Neuronal stem cell (in vitro differentiated cells): ENCODE measurements at places on chromosomes 3 and 15.

GRCh38 chr15:66417736-66418135 lies 31.0 kb downstream of the MAP2K1 start:
- no peak overlapping the region for H3K27ac ChIP-seq
- no peaks in the 10 kb centered on the region for H3K27me3 ChIP-seq
- no peaks in the 10 kb centered on the region for H3K36me3 ChIP-seq
- H3K4me3 ChIP-seq, result no peak overlapping the region
- H3K4me1 ChIP-seq, result no peaks in the 10 kb centered on the region

DNA sequence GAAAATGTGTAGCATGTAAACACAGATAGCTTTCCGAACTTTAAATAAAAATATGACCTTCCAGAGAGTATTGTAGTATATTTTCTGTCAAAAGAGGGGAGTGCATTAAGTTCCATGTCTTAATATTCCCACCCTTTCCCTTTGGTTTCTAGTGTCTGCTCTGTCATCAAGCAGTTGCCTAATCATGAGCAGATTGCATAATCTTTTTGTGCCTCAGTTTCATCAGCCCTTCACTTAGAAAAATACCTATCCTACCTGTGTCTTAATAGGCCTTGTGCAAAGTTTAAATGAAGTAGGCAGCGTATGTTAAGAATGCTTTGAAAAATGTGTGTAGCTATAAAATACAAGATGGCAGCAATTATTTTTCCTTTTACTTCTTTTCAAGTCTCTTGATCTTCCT lies 52.8 kb downstream of the CALML4 start:
- peaks cover 6% of the 10 kb centered on the region for H3K36me3 ChIP-seq
- H3K4me3 ChIP-seq, result no peak overlapping the region
- H3K4me1 ChIP-seq, result no peaks in the 10 kb centered on the region
- no peak for DNase-seq
- no peak overlapping the region for H3K27ac ChIP-seq

DNA sequence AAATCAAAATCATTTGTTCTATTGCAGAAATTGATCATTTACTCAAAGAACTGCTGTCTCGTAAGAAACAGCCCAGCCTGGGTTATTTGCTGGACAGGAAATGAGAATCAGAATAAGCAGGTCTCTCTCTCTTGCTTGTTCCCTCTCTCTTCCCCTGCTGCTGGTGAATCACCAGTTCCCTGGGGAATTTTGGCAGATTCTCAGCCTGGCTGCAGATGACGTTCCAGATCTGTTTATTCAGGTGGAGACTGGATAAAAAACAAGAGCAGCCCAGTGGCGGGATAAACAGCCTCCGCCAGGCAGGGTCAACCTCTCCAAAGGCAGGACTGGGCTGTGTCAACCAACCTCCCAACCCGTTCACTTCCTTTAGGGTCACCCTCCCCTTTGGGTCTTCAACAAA lies 72.1 kb downstream of the LRIG1 start:
- no peaks in the 10 kb centered on the region for H3K4me1 ChIP-seq
- no peak overlapping the region for H3K4me3 ChIP-seq
- peak overlapping the region; percentile 35 for H3K27ac ChIP-seq
- no peak for DNase-seq

DNA sequence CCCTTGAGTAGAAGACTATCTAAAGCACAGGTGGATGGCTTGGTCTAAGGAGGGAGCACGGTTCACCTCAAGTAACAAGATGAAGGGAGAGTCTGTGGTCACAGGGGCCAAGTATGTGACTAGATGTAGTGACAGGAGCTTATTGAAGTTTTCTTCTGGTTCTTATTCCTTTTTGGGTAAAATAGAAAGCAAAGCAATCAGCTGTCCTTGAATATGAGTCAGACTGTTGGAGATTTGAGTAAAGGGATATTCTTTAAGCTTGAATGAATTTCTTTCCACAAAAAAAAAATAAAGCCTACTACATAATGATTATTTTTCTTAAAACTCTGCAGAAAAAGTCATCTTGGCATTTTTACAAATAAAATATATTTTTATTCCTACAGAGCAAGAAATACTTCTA lies 1.5 kb upstream of the CNTN6 start:
- no peaks in the 10 kb centered on the region for H3K36me3 ChIP-seq
- H3K4me3 ChIP-seq, result no peak overlapping the region
- H3K27me3 ChIP-seq, result no peaks in the 10 kb centered on the region
- H3K4me1 ChIP-seq, result peaks cover 3% of the 10 kb centered on the region
- DNase-seq, result no peak

DNA sequence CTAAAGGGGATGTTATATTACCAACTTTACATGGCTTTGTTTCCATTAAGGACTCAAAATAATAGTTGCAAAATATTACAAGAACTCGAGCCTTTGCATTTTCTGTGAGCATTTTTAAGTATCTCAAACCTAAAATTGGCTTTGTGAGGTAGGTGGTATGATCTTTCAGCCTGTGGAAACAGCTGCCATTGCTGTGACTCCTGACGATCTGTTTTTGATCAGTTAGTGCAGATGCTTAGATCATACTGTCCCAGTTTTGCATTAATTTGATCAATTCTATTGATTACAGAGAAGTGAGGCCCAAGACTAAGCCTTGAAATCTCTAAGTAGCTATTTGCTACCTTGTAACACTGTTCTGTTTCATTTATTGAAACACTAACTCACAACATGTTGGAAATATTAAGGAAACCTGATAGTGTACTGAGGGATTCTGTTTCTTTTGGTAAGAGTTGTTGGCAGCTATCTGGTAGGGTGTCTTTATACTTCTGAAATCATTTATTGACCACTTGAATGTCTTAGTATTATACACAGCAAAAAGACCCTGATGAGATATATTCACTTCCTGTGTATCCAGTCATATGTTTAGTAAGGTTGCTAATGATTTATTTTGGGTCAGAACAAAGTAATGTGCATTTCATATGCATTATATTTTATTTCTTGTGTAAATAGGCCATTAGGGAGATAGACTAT lies 14.8 kb downstream of the SKIL start:
- H3K4me3 ChIP-seq, result no peak overlapping the region
- H3K4me1 ChIP-seq, result no peaks in the 10 kb centered on the region
- no peaks in the 10 kb centered on the region for H3K36me3 ChIP-seq
- DNase-seq, result no peak
- H3K27me3 ChIP-seq, result no peaks in the 10 kb centered on the region
- H3K27ac ChIP-seq, result no peak overlapping the region

- H3K36me3 ChIP-seq, result no peaks in the 10 kb centered on the region
- no peak overlapping the region for H3K4me3 ChIP-seq
- H3K27ac ChIP-seq, result no peak overlapping the region
- H3K4me1 ChIP-seq, result peaks cover 12% of the 10 kb centered on the region
Measured at GRCh38 chr15:80870893-80871292, 91.7 kb downstream of the CEMIP start.

DNA sequence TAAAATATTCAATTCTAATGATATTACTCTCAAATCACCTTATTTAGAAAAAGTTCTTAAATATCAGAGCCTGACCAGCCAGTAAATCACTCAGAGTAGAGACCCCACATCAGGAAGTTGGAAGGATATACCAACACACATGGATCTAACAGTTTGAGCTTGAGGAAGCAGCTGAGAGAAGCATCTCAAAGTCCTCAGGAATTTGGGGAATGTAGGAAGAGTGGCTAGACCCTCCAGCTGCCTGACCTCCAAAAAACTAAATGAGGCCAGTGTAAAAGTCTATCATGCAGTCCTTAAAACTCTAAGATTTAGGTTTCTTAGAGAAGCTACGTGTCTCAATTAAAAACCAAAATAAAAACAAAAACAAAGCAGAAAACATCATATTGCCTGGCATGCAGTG lies 55.4 kb downstream of the SETD2 start:
- H3K27me3 ChIP-seq, result no peaks in the 10 kb centered on the region
- peak; percentile 15 for DNase-seq
- peaks cover 80% of the 10 kb centered on the region for H3K36me3 ChIP-seq
- peaks cover 6% of the 10 kb centered on the region for H3K4me1 ChIP-seq

DNA sequence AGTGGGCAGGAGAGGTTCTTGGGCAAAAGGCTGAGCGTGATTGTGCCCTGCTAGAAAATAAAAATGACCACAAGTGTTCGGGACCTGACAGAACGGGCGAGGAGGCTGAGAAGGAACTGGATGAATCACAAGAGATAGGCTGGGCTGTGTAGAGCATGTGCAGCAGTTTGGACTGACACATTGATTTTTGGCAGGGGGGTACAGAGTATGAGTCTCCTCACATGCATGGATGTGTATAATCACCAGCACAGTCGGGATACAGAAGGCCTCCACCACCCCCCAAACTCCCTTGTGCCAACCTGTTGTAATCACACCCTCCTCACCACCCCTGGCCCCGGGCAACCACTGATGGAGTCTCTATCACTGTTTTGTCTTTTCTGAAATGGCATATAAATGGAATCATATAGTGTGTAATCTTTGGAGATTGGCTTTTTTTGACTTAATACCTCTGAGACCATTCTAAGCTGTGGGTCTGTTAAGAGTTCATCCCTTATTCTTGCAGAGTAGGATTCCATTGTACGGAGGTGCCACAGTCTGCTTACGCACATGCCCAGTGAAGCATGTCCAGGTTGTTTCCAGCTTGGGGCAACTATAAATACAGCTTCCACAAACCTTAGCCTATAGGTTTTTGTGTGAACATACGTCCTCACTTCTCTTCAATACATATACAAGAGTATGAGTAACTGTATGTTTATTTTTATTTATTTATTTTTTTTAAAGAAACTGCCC lies 438.8 kb downstream of the FOXP1 start:
- no peak for DNase-seq
- H3K36me3 ChIP-seq, result no peaks in the 10 kb centered on the region
- H3K4me1 ChIP-seq, result no peaks in the 10 kb centered on the region
- no peak overlapping the region for H3K27ac ChIP-seq
- H3K27me3 ChIP-seq, result no peaks in the 10 kb centered on the region
- H3K4me3 ChIP-seq, result no peak overlapping the region

DNA sequence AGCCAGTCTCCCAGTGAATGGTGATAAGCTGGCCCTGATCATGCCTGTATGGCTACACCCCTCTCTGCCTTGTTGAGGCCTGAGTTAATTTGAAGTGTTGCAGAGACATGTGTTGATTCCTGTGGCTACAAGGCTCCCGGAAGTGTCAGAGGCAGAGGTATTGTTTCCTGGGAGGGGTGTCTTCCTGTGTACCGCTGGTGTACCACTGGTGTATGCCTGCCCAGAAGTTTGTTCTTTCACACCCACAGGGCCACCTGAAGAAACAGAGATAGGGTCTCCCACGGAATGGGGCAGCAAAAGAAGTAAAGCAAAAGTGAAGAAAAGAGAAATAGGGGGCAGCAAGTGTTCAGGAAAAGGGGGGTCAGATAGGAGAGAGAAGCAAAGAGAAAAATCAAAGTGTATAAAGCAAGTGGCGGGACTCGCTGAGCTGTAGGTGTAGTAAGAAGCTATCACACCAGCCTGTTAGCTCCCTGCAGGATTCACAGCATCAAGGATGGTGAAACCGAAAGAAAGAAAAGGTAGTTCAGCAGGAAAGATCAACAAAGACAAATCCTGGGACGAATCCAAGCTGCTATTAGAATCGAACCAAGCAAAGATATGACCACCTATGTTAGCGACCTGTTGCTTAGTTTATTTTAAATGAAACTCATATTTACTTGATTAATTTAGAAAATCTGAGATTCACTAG lies 36.6 kb upstream of the CD47 start:
- H3K4me3 ChIP-seq, result no peak overlapping the region
- DNase-seq, result no peak
- no peaks in the 10 kb centered on the region for H3K36me3 ChIP-seq
- H3K27ac ChIP-seq, result no peak overlapping the region

DNA sequence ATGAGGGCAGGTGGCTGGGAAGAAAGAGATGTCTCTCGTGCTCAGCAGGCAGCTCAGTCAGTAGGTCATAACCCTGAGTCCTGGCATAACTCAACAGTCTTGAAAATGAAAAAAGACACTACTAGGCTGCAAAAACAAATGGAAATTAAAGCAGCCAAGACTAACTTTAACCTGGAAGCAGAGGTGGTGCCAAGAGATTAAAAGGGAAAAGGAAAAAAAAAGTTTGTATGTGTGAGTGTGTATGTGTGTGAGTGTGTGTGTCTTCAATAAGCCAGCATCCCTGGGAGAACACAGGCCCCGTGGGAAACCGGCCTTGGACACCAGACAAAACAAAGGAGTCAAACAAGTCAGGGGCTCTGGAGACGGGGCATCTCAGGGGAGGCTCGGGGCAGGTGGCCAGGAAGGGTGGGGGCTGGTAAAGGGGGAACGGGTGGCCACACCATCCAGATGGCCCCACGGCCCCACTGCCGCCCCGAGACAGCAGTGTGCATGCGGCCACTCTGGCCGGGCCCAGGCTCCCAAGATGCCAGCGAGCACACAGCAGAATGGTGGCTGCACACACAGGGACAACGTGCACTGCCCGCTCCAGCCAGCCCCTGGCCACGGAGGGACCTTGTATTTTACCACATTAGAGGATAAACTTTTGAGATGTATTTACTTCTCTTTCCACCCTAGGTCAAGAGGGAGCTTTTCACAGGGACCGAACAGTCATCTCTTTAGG lies 23.8 kb downstream of the CYFIP1 start:
- no peak overlapping the region for H3K27ac ChIP-seq
- no peak for DNase-seq
- H3K4me3 ChIP-seq, result no peak overlapping the region
- H3K4me1 ChIP-seq, result peaks cover 26% of the 10 kb centered on the region
- no peaks in the 10 kb centered on the region for H3K27me3 ChIP-seq
- H3K36me3 ChIP-seq, result no peaks in the 10 kb centered on the region

DNA sequence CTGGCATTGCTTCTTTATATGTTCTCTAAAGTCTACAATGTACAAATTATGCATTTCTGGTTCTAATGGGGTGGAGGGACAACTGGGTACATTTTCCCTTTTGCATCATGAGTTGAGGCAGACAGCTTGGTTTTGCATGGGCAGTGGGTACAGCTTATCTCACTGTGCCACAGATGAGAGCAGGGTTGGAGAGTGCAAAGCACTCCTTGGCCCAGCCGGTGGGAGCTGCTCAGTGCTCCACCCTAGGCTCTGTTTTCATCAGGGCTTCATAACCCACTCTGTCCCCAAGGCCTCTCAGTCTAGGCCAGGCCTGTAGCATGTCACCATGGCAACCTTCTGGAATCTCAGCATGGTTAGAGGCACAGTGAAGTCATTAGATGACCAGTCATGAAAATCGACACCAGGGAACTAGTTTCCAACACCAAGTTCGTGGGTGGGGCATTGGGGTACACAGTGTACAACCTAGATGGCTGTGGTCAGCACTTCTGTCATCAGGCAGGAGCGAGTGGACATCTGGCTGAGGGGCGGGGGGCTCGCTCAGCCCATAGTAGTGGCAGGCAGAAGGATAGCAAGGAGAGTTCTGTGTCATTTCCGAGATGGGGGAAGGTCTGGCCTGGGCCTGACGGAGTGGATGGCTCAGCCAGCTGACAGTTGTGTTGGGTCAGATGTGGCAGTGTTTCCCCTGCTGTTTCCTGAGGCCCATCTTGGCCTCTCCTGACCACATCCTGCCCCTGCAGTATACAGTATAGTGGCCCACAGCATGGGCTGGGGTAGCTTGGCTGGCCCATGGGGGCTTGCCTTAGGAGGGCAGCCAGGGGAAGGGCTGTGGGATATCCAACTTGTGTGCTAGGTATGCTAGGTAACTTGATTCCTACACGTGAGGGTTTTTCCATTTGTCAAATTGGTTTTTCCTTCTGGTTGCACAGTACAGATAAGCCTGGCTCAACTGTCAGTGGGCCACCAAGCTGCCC lies 75.7 kb upstream of the PRR23C start:
- DNase-seq, result no peak
- no peaks in the 10 kb centered on the region for H3K36me3 ChIP-seq
- H3K27ac ChIP-seq, result no peak overlapping the region
